ENCODE measurements at places on chromosomes 1 and 21. TPM values are rescaled to one million over a fixed set of nuclear protein-coding genes. Genes with fewer than 3 reads are reported as not detected.

GRCh38 chr1:44714944-44715571, 15.9 kb downstream of the RNU5D-1 start:
- DNase-seq: no peak

- no peak for DNase-seq
These were observed 60.6 kb downstream of the MYOM3 start for GRCh38 chr1:24051206-24051945.

- DNase-seq: no peak
These were observed 23.5 kb downstream of the TOR3A start for GRCh38 chr1:179105393-179105792.

- no peak for DNase-seq
These were observed 13.4 kb upstream of the SLC6A17 start for GRCh38 chr1:110136911-110137310.

DNA sequence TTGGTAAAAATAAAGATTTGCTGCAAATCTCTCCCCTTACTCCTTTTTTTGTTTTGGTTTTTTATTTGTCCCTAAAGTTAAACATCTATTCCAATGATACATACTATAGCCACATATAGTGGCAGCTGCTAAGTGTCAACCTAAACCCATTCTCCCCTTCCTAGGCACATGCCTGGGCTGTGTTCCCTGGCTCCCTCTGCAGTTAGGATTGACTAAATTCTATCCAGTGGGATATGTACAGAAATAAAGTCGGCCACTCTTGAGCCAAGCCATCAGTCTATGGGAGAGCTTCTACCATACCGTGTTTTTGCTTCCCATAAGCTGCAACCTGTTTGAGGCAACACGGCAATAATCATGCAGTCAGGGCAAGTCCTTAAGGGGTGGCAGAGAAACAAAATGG, 23.6 kb downstream of the MCOLN3 start:
- DNase-seq: no peak

DNA sequence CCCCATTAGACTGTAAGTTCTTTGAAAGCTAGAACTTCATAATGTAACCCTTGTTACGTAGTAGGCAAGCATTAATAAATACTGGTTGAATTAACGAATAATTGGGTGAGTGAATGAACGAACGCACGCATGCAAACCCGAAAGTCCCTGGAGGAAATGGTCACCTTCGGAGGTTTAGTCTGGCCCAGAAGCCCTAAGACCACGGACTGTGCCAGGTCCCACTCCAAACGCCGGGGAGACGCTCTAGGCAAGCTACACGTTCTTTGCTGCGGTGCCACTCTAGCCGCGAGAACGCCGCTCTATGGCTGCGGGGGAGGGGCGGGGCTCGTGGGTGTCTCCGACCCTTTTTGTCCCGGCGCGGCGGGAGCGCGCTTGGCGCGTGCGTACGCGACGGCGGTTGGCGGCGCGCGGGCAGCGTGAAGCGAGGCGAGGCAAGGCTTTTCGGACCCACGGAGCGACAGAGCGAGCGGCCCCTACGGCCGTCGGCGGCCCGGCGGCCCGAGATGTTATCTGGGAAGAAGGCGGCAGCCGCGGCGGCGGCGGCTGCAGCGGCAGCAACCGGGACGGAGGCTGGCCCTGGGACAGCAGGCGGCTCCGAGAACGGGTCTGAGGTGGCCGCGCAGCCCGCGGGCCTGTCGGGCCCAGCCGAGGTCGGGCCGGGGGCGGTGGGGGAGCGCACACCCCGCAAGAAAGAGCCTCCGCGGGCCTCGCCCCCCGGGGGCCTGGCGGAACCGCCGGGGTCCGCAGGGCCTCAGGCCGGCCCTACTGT, at the start of gene KDM1A:
Gene KDM1A (plus strand): TSS at position 375 of the 769 bp plus-strand sequence. CDS start 129 bp downstream, at position 504.
- peak; percentile 97 for DNase-seq

DNA sequence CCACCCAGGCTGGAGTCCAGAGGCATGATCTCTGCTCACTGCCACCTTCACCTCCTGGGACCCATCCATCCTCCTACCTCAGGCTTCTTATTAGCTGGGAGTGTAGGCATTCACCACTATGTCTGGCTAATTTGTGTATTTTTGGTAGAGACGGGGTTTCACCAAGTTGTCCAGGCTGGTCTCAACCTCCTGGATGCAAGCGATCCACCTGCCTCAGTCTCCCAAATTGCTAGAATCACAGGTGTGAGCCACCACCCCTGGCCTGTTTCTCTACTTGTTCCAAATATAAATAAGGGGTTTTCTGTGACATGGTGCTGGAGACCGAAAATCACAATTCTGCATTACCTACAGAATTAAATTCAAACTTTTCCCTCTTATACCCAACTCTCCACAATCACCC, 36.6 kb upstream of the HSD3B1 start:
- DNase-seq: no peak

Gene SELP
- total RNA-seq: 13.1 TPM

Gene HTR6
- not detected for total RNA-seq

Gene PTGS2
- 14.0 TPM for total RNA-seq

Measured in urinary bladder (tissue), 4 donors.